ENCODE measurements at places on chromosomes 5 and 9.

GRCh38 chr9:124939944-124940343 lies 939 bp downstream of the GOLGA1 start:
- DNase-seq, result no peak

DNA sequence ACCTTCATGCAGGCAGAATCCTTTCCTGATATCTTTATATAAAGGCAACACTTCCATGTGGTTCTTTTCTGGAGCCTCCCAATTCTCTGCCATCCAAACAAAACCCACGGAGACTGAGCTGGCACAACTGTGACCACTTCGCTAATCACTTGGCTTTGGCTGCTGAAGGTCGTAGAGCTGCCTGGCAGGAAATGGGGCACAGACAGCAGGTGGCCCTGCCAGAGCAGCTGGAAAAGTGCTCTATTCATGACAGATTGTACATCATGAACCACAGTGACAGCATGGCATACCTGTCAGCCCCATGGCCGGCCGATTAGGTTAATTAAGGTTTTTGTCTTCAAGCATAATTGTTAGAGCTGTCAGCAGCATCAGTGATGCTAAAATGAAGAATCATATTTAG lies 141.9 kb upstream of the ANKRD55 start:
- no peak for DNase-seq

GRCh38 chr9:109321727-109322126 lies 868 bp upstream of the EPB41L4B start:
- DNase-seq, result no peak

DNA sequence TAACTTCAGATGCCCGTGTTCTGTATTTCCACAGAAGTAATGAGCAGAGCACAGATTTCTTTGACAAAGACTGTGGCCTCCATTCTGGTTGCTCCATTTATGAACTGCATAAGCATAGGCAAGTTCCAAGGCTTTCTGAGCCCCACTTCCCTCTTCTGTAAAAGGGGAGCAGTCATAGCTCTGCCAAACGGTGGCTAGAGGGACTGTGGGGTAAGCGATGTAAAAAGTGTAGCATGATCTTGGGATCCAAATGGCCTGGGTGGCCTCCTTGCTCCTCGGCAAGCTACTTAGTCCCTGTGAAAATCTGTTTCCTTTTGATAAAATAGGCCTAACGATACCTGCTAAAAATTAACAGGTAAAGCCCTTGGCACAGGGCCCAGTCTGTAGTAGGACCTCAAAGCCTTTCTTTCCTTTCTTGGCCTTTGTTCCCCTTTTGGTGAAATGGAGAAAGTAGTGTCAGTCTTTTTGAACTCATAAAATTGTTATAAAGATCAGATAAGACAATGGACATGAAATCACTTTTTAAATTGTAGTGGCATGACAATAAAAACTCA lies 646.6 kb downstream of the ACTL7B start:
- DNase-seq, result no peak

- DNase-seq, result no peak
Measured at GRCh38 chr9:19511694-19512093, 102.9 kb downstream of the ACER2 start.

DNA sequence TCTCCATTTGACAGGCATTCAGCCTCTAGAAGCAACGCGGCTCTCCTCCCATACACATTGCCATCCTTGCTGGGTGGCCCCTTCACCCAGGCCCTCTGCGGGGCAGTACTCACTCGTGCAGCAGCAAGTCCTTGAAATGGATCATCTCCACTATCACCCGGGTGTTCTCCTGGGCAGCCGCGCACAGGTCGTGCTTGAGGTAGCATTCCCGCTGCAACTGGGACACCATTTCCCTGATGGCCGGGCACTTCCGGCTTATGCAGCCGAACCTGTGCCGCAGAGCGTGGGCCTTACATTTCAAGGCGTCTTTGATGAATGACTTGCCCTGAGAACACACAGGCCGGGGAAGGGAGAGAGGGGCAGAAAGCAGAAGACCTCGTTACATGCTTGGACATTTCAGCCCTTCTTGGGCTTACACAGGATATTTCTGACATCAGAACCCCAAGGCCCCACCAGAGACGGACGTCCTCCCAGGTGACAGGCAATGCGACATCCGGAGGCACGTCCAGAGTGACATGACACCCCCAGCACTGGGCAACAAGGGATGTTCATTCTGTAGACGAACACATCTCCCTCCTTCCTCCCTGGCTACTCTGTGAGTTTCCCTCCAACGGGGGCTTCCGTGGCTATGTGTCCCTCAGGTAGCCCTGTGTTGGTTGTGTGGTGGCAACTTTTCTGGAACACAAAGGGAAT lies 5.0 kb downstream of the STC2 start:
- no peak for DNase-seq
